ENCODE measurements at places on chromosomes 12 and 14.

DNA sequence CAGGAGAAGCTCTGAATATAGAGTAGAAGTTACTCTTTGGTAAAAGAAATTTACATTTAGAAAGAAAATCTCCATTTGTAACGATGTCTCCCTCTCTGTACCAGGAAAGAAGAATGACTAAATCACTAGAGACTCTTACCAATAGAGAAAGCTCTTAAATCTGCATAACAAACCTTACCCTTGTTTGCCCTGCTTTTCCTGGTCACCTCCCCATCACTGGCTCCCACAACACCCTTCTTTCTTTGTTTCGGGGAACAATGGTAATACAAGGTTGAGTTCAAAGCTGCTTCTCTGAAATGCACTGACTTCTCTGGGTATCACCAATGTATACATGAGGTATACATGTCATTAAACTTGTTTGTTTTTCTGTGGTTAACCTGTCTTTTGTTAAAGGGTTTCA is 351.1 kb upstream of the FLRT2 start:
- DNase-seq = no peak

DNA sequence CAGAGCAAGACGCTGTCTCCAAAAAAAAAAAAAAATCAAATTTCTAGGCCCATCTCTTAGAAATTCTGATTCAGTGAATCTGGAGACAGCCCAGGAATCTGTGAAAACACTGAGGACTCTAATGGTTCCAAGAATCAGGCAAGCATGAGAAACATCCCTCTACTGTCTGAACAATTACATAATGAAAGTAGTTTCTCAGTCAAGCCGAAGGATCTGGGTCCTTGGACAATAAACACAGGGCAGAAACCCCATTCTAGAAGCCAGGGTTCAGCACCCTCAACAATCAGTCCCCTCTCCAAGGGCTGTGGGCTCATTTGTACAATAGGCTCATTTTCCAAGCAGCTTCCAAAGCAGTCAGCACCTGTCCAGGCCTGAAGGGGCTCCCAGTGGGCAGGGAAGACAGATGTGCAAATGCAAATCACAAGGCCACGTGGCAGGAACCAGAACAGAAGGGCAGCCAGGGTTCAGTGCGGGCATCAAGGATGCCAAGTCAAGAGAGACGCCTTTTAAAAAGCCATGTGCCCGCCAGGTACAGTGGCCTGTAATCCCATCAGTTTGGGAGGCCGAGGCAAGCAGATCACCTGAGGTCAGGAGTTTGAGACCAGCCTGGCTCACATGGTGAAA is 96.1 kb downstream of the KSR2 start:
- DNase-seq = no peak

DNA sequence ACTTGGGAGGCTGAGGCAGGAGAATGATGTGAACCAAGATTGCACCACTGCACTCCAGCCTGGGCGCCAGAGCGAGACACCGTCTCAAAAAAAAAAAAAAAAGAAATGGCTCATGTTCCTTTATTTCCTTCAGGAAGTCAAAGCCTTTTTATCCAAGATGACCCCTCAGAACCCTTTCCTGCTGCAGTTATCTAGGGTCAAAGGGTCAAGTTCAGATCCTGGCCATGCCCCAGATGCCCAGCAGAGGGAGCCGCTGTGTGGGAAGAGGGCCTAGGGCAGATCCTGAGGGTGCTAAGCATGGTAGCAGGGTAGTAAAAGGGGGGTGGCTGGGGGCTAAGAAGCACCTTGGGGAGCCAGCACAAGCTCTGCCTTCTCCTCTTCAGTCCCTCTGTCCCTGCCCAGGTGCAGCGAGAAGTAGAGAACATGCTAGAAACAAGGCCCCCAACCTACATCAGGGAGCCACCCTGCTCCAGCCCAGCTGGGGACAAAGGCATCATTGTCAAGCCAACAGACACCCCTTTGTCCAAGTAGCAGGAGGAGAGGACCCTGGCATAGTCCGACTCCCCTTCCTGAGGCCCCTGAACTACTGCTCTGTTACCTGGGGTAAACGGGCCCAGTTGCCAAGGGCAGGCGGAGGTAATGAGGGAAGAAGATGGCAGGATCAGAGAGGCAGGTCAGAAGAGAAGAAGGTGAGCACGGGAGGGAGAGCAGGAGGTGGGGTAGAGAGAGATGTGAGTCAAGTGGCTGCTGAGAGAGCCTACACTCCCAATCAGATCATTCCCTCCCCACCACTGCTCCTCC is 6.5 kb downstream of the NFE2 start:
- no peak for DNase-seq

DNA sequence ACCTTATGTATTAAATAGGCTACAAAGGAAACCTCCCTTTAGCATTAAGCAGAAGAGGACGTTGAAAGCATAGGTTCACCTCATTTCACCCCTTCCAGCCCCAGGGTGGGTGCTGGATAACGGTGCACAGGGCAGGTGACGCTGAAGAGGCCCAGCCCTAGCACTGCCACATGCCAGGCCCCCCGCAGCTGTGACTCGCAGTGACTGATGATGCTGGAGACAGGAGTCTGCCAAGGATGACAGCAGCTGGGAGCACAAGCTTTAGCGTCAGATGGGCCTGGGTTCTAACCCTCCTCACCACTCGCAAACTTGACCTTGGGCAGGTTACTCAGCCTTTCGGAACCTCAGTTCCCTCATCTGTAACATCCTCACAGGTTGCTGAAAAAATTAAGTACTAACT is 76.7 kb downstream of the TBK1 start:
- DNase-seq = no peak

DNA sequence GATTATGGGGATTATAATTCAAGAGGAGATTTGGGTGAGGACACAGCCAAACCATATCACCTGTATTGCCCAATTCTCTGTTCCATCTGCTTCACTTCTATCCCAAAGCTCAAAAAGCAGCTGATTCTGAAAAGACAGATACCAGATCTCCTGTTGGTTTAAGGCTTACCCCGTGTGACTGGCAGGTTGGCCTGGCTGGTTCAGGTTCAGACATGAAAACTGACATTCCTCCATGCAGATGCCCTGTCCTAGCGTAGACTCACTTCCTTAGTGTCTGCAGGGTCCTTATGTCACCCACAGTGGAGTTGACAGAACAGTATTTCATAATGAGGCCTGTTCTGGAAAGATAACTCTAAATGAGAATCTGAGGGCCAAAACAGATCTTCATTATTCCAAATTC is 61.1 kb upstream of the FLRT2 start:
- DNase-seq = no peak
